ENCODE measurements at places on chromosomes 6 and 20.

- peak; percentile 19 for DNase-seq
Measured at GRCh38 chr6:87483929-87484328, 11.2 kb downstream of the SLC35A1 start.

DNA sequence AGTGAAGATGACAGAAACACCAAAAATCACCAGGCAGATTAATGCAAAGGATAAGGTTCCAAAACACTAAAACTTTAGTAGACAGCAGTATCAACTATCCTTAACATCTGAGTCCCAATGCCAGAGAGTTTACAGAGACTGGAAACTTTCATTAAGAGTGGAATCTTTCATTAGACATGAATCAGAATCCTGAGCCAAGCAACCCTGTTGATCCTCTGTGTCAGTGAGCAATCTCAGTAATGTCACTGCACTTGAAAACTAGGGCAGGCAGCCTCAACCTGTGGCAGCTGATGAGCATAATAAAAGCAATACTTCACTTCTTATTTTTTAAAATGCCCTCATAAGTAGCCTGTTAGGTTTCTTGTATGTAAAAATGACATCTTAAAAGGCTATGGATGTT, 252.8 kb upstream of the PLN start:
- DNase-seq = no peak

- peak; percentile 62 for DNase-seq
Measured at GRCh38 chr6:127971945-127972391, 71.1 kb upstream of the THEMIS start.

GRCh38 chr20:4488407-4489339, 233.0 kb upstream of the PRND start:
- DNase-seq = no peak

GRCh38 chr20:16551607-16552006, 21.6 kb downstream of the KIF16B start:
- DNase-seq = no peak

GRCh38 chr6:25016014-25016720, 80.4 kb upstream of the RIPOR2 start:
- no peak for DNase-seq

GRCh38 chr20:54069501-54069971, 858 bp downstream of the BCAS1 start:
- no peak for DNase-seq

DNA sequence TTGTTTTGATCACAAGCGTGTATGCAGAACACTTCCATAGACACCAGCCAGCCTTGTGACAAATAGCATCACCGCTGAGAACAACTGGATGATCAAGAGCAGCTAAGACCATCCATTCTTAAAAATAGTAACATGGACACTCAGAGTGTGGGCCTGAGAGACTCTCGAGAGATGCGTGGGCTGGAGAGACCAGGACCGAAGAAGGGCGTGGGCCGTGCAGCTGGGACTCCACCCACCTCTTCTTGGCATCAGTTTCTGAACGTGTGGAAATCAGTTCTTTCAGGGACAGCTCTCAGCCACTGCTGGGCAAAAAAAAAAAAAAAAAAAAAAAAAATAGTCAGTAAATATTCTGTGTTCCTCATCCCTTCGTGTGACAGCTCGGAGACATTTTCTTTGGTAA, 314.5 kb upstream of the CDH4 start:
- no peak for DNase-seq

DNA sequence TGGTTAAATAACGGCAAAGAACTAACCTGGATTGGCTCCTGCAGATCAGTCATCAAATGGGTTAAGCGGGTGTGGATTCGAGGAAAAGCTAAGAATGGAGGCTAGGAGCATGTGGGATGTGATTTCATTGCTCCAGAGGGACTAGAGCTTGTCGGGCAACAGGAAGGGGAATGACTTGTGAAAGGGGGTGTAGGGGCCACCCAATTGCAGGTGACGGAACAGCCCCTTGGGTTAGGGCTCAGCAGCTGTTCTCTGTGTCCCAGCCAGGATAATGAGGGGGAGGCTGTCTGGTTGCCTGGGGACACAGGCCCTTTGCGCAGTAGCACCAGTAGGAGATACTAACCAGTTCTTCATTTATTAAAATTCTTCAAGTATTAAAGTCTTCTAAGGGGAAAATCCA, 25.0 kb upstream of the MRPS18A start:
- DNase-seq = no peak

DNA sequence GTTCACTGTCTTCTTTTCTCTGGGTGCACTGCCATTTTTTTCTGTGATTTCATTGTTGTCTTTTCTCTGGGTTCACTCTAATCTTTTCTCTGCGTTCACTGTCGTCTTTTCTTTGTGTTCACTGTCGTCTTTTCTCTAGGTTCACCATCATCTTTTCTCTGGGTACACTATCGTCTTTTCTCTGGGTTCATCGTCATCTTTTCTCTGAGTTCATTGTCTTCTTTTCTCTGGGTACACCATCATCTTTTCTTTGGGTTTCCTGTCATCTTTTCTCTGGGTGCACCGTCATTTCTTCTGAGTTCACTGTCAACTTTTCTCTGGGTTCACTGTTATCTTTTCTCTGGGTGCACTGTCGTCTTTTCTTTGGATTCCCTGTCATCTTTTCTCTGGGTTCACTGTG, 137.6 kb upstream of the MAP3K4 start:
- DNase-seq = no peak

Measured in activated naive CD4-positive, alpha-beta T cell treated with anti-CD3 and anti-CD28 coated beads for 36 hours (primary cell).